ENCODE measurements at places on chromosomes 1 and 21.

- DNase-seq, result no peak
Measured at GRCh38 chr1:195236991-195237889, 1371.0 kb downstream of the KCNT2 start.

- no peak for DNase-seq
Measured at GRCh38 chr1:94542088-94542870, 720 bp upstream of the F3 start.

- DNase-seq, result no peak
Measured at GRCh38 chr1:102842606-102843005, 265.7 kb downstream of the COL11A1 start.

- DNase-seq, result no peak
Measured at GRCh38 chr1:207312604-207312920, 8.9 kb upstream of the CD55 start.

GRCh38 chr1:110626889-110627288, 20.7 kb upstream of the KCNA2 start:
- no peak for DNase-seq
